ENCODE measurements at places on chromosomes 16 and 17. TPM values are rescaled to one million over a fixed set of nuclear protein-coding genes. Genes with fewer than 3 reads are reported as not detected.

The WFIKKN2 gene
- not detected for total RNA-seq

The B4GALNT2 gene
- total RNA-seq, result not detected

The CHD9NB gene
- total RNA-seq, result 0.31 TPM

The KRT36 gene
- total RNA-seq, result not detected

The CCL8 gene
- total RNA-seq, result not detected

The DGKE gene
- 30.7 TPM for total RNA-seq

The GSE1 gene
- 29.6 TPM for total RNA-seq

The RRAD gene
- 0.32 TPM for total RNA-seq

The EVPLL gene
- not detected for total RNA-seq

The SAMD14 gene
- 1.2 TPM for total RNA-seq

The C17orf78 gene
- total RNA-seq, result not detected

The MC1R gene
- total RNA-seq, result 1.6 TPM

The MYH11 gene
- not detected for total RNA-seq

The QPRT gene
- 3.6 TPM for total RNA-seq

The DDX5 gene
- total RNA-seq, result 698 TPM

The MYOCD gene
- not detected for total RNA-seq

The CDH5 gene
- not detected for total RNA-seq

The ABCC11 gene
- 0.15 TPM for total RNA-seq

The MT1B gene
- total RNA-seq, result not detected

The XYLT1 gene
- total RNA-seq, result 5.2 TPM

The CBX2 gene
- 3.8 TPM for total RNA-seq

The GPRC5B gene
- not detected for total RNA-seq

The SOST gene
- not detected for total RNA-seq

The ATF7IP2 gene
- total RNA-seq, result 12.3 TPM

The CMIP gene
- 29.1 TPM for total RNA-seq

The HIGD1B gene
- total RNA-seq, result not detected

The NAGS gene
- total RNA-seq, result 0.63 TPM

The SPATA22 gene
- total RNA-seq, result 0.36 TPM

The SHISA9 gene
- not detected for total RNA-seq

The OR1A1 gene
- total RNA-seq, result not detected

Measured in activated CD8-positive, alpha-beta memory T cell treated with anti-CD3 and anti-CD28 coated beads for 36 hours (primary cell).